RWPE2 (cell line): ENCODE measurements at places on chromosomes 5 and 9.

- no peaks in the 10 kb centered on the region for H3K27me3 ChIP-seq
- peaks cover 2% of the 10 kb centered on the region for H3K4me1 ChIP-seq
- no peak overlapping the region for H3K27ac ChIP-seq
- no peak overlapping the region for H3K4me3 ChIP-seq
Measured at GRCh38 chr5:54553659-54554207, 36.2 kb downstream of the SNX18 start.

DNA sequence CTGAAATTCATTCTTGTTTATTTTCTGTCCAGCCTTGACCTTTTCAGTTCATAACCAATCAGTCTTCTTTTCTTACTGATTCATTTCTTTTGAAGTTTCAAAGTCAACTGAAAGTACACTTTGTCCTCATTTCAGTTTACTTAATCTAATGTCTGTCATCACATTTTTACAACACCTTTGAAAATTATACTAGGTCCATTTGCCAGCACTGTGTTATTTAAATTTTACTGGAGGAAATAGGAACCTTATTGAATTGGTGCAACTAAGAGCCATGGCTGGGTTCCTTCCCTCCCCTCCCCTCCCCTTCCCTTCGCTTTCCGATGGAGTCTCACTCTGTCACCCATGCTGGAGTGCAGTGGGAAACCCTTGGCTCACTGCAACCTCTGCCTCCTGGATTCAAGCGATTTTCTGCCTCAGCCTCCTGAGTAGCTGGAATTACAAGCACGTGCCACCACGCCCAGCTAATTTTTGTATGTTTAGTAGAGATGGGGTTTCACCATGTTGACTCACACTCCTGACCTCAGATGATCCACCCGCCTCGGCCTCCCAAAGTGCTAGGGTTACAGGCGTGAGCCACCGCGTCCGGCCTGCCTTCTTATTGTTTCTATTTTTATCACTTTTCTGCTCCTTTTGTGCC lies 6.3 kb downstream of the RMI1 start:
- H3K27ac ChIP-seq: peak overlapping the region; percentile 46
- peaks cover 22% of the 10 kb centered on the region for H3K36me3 ChIP-seq
- no peak overlapping the region for H3K4me3 ChIP-seq
- no peaks in the 10 kb centered on the region for H3K27me3 ChIP-seq

GRCh38 chr5:115948091-115948534 lies 14.2 kb upstream of the LVRN start:
- H3K4me1 ChIP-seq: no peaks in the 10 kb centered on the region
- no peak overlapping the region for H3K27ac ChIP-seq
- no peaks in the 10 kb centered on the region for H3K27me3 ChIP-seq
- DNase-seq: no peak
- no peaks in the 10 kb centered on the region for H3K36me3 ChIP-seq

DNA sequence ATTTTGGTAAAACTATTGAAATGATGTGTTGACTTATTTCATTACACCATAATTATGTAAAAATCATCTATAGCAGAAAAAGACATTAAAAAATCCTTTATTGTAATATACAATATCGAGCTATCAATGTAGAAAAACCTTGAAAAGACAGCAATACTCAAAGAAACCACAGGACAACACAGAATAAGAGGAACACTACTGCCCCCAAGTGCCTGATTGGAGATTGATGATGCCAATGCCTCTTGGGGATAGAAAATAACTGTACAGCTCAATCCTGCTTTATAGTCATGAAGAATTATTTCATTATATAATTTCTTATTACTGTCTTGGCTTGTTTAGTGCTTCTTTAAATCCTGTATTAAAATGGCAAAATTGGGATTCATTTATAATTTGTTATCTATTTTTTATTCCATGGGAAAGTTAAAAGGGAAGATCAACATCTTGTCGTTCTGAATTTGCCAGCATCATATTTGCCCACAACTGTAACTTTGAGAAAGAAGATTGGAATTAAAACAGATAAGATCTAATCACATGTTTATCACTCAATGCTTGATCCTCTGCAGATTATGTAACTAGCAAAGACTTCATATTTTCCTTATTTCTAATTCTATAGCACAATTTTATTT lies 337.5 kb downstream of the CDH9 start:
- no peaks in the 10 kb centered on the region for H3K36me3 ChIP-seq
- H3K4me1 ChIP-seq: no peaks in the 10 kb centered on the region
- no peak overlapping the region for H3K4me3 ChIP-seq
- peaks cover 5% of the 10 kb centered on the region for H3K27me3 ChIP-seq

GRCh38 chr5:167771571-167771970 lies 519.9 kb upstream of the WWC1 start:
- no peaks in the 10 kb centered on the region for H3K36me3 ChIP-seq
- peaks cover 4% of the 10 kb centered on the region for H3K4me1 ChIP-seq
- H3K27ac ChIP-seq: no peak overlapping the region
- H3K4me3 ChIP-seq: no peak overlapping the region

GRCh38 chr9:99506747-99507348 lies 284.8 kb downstream of the SEC61B start:
- H3K4me1 ChIP-seq: no peaks in the 10 kb centered on the region
- H3K4me3 ChIP-seq: no peak overlapping the region
- H3K27me3 ChIP-seq: no peaks in the 10 kb centered on the region
- H3K27ac ChIP-seq: no peak overlapping the region
- DNase-seq: no peak

GRCh38 chr9:77010527-77010926 lies 8.9 kb upstream of the FOXB2 start:
- H3K36me3 ChIP-seq: no peaks in the 10 kb centered on the region
- no peak overlapping the region for H3K4me3 ChIP-seq
- H3K27ac ChIP-seq: no peak overlapping the region
- H3K27me3 ChIP-seq: peaks cover 61% of the 10 kb centered on the region
- DNase-seq: no peak

DNA sequence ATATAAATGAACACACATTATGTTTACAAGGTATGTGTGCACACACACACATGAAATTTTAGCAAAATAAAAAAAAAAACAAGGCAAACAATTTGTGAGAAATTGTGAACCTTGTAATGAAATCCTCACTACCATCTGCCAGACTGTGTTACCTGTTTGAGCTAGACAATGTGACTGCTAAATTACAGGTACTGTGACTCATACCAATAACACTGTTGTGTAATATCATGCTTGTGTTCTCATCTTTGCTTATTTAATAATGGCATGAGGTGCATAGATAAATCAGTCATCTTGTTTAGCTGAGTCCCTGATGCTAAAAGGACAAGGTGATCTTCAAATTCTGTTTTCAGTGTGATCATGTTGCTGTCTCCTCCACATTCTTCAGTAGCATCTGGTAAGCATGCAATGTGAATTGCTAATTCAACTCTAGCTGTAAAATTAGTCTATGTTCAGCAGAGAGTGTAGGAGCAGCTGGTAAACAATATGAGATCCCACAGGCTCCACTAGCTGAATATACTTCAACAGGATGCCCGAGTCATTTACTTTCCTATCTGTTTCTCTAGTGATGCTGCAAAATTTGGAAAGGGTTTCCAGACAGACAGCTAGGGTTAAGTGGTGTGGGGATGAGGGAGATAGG lies 966.3 kb upstream of the C9orf72 start:
- no peak overlapping the region for H3K27ac ChIP-seq
- no peaks in the 10 kb centered on the region for H3K27me3 ChIP-seq
- DNase-seq: no peak

GRCh38 chr5:82205005-82205404 lies 73.1 kb downstream of the RPS23 start:
- H3K27me3 ChIP-seq: no peaks in the 10 kb centered on the region
- no peaks in the 10 kb centered on the region for H3K36me3 ChIP-seq
- H3K4me3 ChIP-seq: no peak overlapping the region
- no peak overlapping the region for H3K27ac ChIP-seq

DNA sequence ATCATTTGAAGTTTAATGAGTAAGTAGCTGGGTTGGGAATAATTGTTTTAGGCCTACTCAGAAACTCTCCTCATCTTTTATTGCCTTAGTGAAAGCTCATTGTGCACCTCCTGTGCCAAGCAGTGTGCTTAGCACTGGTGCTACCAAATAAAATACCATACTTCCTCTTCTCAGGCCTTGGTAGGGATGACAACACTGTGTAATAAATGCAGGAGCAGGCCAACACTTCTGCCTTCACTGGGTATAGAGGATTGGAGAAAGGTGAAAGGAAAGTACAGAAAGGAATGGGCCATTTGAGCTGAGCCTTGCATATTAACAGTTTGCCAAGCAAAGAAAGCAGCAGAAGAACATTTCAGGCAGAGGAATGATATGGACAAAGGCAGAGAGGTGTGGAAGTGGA lies 285.7 kb downstream of the NR3C1 start:
- H3K27me3 ChIP-seq: no peaks in the 10 kb centered on the region
- H3K36me3 ChIP-seq: no peaks in the 10 kb centered on the region
- no peaks in the 10 kb centered on the region for H3K4me1 ChIP-seq
- no peak for DNase-seq

- no peak overlapping the region for H3K27ac ChIP-seq
- H3K4me1 ChIP-seq: peaks cover 14% of the 10 kb centered on the region
- DNase-seq: no peak
- no peak overlapping the region for H3K4me3 ChIP-seq
- no peaks in the 10 kb centered on the region for H3K27me3 ChIP-seq
- no peaks in the 10 kb centered on the region for H3K36me3 ChIP-seq
Measured at GRCh38 chr9:91004992-91005391, 203.4 kb downstream of the SYK start.

DNA sequence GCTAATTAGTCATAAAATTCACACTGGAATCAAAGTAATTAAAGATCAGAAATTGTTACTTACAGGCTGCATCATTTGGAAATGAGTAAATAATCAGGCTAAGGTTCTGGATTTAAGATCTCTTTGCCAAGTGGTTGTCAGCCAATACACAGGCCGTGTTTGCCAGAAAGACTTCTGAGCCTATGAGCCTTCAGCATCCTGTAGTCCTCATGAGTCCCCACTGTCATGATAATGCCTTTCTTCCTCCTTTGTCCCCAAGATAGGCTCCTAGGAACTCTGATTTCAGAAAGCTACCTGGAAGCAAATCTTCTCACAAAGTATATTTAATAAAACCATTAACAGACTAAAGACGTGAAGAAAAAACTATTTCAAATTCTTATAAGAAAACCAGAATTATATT lies 810.5 kb downstream of the DNAH5 start:
- H3K27ac ChIP-seq: no peak overlapping the region
- no peaks in the 10 kb centered on the region for H3K36me3 ChIP-seq
- no peak for DNase-seq
- no peaks in the 10 kb centered on the region for H3K4me1 ChIP-seq
- H3K4me3 ChIP-seq: no peak overlapping the region

GRCh38 chr9:8052991-8053390 lies 253.4 kb upstream of the DMAC1 start:
- no peak overlapping the region for H3K27ac ChIP-seq
- no peaks in the 10 kb centered on the region for H3K27me3 ChIP-seq
- H3K4me3 ChIP-seq: no peak overlapping the region
- H3K36me3 ChIP-seq: no peaks in the 10 kb centered on the region
- H3K4me1 ChIP-seq: no peaks in the 10 kb centered on the region
- DNase-seq: no peak

DNA sequence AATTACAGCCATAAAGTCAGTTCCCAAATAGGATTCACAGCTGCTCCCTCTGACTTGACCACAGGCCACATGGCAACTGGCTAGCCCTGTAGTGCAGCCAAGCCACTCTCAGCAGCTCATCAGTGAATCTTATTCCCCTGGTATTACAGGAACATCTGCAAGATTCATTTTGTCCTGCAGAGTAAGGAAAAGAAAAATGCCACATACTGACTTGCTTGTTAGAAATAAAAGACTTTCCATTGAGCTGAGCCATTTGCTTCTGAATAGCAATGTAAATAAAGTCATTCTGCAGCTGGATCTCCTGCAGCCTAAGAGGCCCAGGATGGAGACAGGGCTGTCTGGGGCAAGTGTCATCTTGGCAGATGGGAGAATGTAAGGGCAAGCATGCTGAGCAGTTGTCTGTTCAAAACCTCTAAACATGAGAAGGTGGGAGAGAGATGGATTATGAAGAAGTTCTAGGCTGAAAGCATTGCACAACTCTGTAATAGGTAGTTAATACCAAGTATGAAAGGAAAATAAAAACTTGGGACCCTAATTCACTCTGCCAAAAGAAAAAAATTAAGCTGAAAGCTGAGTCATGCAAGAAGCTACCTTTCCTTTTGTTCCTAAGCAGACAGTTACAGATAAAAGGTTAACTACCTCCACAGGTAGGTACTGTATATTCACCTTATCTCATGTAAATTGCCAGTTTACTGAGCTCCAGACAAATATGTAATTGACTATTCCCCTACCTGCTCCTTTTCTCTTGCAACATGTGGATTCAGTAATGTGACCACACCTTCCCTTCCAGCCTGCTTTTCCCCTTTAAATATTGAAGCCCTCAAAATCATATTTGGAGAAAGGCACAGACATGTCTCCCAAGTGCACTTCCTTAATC lies 244.4 kb upstream of the RAI14 start:
- no peaks in the 10 kb centered on the region for H3K36me3 ChIP-seq
- H3K4me1 ChIP-seq: no peaks in the 10 kb centered on the region
- no peaks in the 10 kb centered on the region for H3K27me3 ChIP-seq
- no peak for DNase-seq

GRCh38 chr5:20833081-20833627 lies 845.2 kb upstream of the CDH18 start:
- no peak for DNase-seq
- H3K27ac ChIP-seq: no peak overlapping the region
- H3K27me3 ChIP-seq: no peaks in the 10 kb centered on the region

- H3K4me3 ChIP-seq: no peak overlapping the region
- no peaks in the 10 kb centered on the region for H3K4me1 ChIP-seq
- DNase-seq: no peak
Measured at GRCh38 chr5:11525020-11525419, 379.2 kb downstream of the CTNND2 start.

- DNase-seq: peak; percentile 91
- peak within 1 kb of the TSS; percentile 97 for H3K4me3 ChIP-seq
- peak within 1 kb of the TSS; percentile 72 for H3K27ac ChIP-seq
- no peaks in the 10 kb centered on the region for H3K27me3 ChIP-seq
Measured at GRCh38 chr5:135398855-135399793, at the start of gene MACROH2A1. MACROH2A1 (minus strand) TSS chr5:135399231; CDS start chr5:135389093, 10,138 bp downstream.

DNA sequence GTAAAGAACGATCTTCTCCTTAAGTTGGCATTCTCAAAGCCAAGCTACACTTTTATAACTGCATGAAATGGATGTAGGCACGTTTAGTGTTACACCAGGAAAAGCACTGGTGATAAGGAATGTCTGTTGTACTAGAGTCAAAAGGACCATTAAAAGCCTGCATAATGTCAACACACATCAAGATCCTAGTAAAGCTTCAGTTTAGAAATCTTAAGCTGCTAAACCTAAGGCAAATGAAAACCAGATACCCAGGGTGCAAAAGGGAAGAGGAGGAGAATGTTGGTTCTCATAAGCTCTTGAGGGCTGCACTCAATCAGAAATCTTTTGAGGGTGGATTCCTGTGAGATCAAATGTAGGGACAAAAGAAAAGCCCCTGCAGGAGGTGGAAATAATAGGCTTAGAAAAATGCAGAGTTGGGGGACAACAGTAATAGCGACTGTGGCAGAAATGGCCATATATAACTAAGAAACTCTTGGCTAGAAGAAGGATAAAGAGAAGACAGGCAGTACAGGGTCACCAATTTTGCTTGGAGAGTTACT lies 148.2 kb downstream of the FBXL17 start:
- H3K4me1 ChIP-seq: no peaks in the 10 kb centered on the region
- H3K4me3 ChIP-seq: no peak overlapping the region
- no peaks in the 10 kb centered on the region for H3K36me3 ChIP-seq
- no peaks in the 10 kb centered on the region for H3K27me3 ChIP-seq

GRCh38 chr5:172740428-172741205 lies 30.4 kb downstream of the DUSP1 start:
- peaks cover 9% of the 10 kb centered on the region for H3K4me1 ChIP-seq
- peak overlapping the region; percentile 29 for H3K27ac ChIP-seq
- no peak overlapping the region for H3K4me3 ChIP-seq
- H3K27me3 ChIP-seq: no peaks in the 10 kb centered on the region
- H3K36me3 ChIP-seq: no peaks in the 10 kb centered on the region

GRCh38 chr9:34408173-34408572 lies 31.5 kb upstream of the MYORG start:
- H3K27me3 ChIP-seq: no peaks in the 10 kb centered on the region
- no peak overlapping the region for H3K27ac ChIP-seq
- DNase-seq: no peak
- peaks cover 4% of the 10 kb centered on the region for H3K36me3 ChIP-seq
